Mesendoderm (in vitro differentiated cells): ENCODE measurements at places on chromosomes 5 and 9.

GRCh38 chr5:178787889-178788288, 57.4 kb upstream of the ZNF354A start:
- DNase-seq: no peak

DNA sequence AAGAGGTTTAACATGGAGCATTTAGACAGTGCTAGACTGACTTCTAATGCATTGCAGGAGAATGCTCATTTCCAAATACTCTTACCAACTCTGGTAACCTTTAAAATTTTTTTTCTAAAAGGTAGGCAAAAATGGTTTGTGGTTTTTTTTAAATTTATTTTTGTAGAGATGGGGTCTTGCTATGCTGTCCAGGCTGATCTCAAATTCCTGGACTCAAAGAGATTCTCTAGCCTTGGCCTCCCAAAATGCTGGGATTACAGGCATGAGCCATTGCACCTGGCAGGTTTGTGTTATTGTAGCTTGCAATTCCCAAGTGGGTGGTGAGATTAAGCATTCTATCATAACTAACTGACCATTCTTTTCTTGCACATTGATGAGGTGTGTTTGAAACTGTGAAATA, 43.0 kb upstream of the TBC1D2 start:
- DNase-seq: no peak

DNA sequence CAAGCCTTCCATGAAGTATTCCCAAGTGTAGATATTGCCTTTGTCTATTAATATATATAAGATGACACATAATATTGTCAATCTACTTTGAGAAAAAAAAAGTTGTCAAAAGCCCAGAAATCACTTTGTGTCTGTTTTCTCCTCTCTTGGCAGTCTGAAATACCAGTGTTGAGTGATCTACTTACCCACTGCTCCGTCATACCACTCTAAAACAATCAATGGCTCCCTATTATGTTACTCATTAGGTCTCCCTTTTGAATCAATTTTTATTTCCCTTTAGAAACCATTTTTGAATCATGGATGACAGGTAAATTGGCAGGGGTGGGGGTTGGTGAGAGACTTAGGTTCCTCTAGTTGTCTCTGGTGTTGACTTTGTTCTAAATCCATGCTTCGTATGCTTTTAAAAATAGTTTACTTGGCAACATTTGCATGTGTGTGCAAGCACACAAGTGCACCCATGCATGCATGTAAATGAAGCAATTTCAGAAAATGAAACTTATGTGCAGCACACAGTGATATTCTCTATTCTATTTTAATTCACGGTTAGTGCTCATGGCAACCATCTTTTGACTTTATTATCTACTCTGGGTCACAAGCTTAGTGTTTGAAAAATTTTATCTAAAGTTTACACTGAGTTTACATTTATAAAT, 378.9 kb downstream of the RAB3C start:
- DNase-seq: no peak

DNA sequence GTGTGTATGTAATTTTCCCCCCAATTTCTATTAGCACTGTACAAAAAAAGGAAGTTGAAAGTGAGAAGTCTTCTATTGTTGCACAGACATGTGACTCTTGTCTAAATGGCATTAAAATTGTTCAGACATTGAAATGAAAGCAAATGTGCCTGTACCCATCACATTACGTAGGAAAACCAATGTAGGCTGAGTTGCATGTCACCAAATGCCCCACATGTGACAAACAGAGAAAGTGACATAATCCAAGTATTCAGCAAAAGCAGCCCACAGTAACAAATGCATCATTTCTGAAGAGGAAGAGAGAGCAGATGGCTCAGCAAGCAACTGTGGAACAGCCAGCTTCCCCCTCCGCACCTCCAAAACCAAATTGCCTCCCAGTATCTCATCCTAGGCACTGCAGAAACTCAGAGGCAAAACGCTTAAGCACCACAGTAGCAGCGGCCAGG, 161.5 kb upstream of the NR4A3 start:
- no peak for DNase-seq

DNA sequence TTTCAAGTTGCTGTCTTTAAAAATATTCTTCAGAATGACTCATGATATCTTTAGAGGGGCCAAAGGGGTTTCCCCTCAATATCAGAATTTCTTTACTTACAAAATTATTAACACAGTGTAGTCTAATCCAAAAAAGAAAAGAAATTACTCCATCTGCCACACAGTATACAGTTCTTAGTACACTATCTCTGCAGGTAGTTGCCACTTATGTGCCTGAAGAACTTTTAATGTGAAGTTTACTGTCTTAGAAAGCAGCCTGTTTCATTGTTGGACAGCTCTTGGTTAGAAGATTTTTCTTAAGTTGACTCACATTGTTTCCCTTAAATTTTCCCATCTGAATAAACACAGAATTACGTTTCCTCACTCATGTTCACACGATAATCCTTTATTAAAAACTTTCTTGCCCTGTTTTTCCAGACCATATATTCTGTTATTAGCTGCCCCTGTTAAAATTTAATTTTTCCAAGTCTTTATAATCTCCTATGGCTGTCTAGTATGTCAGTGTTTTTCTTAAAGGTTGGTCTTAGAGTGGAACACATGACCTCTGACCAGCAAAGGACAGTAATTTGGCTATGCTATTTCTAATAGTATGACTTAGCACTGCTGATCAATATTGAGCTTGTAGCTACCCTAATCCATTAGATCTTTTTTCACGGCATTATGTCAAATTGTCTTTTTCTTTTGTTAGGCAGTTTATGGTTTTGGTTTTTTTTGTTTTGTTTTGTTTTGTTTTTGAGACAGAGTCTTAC, 21.8 kb upstream of the FKTN start:
- DNase-seq: no peak

DNA sequence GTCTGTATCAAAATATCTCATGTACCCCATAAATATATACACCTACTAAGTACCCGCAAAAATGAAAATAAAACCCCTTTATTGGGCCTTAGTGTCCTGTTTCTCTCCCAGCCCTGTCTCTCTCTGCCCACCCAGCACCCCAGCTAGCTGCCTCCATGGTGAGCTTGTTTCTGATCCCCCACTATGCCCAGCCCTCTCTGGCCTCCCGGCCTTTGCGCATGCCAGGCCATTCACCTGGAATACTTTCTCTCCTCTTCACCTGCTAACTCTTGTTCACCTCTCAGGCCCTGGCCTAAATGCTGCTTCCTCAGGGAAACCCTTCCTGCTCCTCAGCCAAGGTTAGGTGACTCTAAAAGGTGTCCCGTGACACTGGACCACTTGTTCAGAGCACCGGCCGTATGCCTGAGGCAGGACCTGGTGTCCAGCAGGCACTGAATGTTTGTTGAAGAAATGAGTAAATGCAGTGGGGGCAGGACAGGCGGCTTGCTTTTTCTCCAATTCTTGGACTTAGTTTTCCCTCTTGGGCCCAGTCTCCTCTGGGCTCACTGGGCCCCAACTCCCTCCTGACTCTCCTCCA, 58.5 kb downstream of the PSD2 start:
- no peak for DNase-seq

GRCh38 chr9:17509701-17510100, 69.2 kb upstream of the SH3GL2 start:
- peak; percentile 48 for DNase-seq

- no peak for DNase-seq
Measured at GRCh38 chr9:2576631-2577030, 45.0 kb upstream of the VLDLR start.

- DNase-seq: no peak
Measured at GRCh38 chr9:89006996-89007967, 16.0 kb downstream of the S1PR3 start.

- peak; percentile 32 for DNase-seq
Measured at GRCh38 chr5:138243794-138244193, 30.6 kb downstream of the GFRA3 start.

DNA sequence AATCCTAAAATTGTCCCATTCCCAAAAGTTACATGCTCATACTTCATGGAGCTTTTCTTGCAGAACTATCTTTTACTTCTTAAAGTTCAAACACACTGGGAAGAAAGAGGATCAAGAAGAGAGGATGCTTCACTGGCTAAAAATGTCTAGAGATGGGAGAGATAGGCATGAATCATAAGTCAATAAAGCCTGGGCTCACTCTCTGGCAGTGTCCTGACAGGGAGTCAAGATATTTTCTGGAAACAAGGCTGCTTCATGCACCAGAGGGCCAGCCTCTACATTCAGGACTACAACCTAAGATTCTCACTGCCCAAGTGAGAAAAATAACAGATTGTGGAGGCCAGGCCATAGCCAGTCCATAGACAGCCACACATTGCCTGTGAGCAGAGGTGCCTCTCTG, 1358.4 kb downstream of the EFNA5 start:
- no peak for DNase-seq

GRCh38 chr9:87593359-87593980, 95.8 kb downstream of the DAPK1 start:
- no peak for DNase-seq
